Bronchial smooth muscle cell (primary cell): ENCODE measurements at places on chromosomes 16 and 17. TPM values are rescaled to one million over a fixed set of nuclear protein-coding genes. Genes with fewer than 3 reads are reported as not detected.

The KRTAP16-1 gene
- not detected in 2 replicates for total RNA-seq

The PFAS gene
- 7.1 and 8.8 TPM in 2 replicates for total RNA-seq

The CPHXL2 gene
- total RNA-seq: not detected in 2 replicates

The TLK2 gene
- total RNA-seq: 51.2 and 53.7 TPM in 2 replicates

The CCL14 gene
- not detected in 2 replicates for total RNA-seq

The CD7 gene
- 0.43 TPM in 1 of 2 replicates, not detected in the other for total RNA-seq

The FOXJ1 gene
- not detected in 2 replicates for total RNA-seq

The SULT1A2 gene
- total RNA-seq: not detected in 2 replicates

The C1QTNF8 gene
- total RNA-seq: not detected in 2 replicates

The NME2 gene
- 841 and 1,030 TPM in 2 replicates for total RNA-seq

The IGFBP4 gene
- 218 and 260 TPM in 2 replicates for total RNA-seq

The EFCAB13 gene
- 5.8 and 11.1 TPM in 2 replicates for total RNA-seq

The MEFV gene
- under 0.01 and 0.09 TPM in 2 replicates for total RNA-seq

The C17orf100 gene
- total RNA-seq: 0.17 and 0.32 TPM in 2 replicates

The PABPN1L gene
- not detected in 2 replicates for total RNA-seq

The SLC16A13 gene
- 0.26 and 0.47 TPM in 2 replicates for total RNA-seq

The MYL4 gene
- not detected in 2 replicates for total RNA-seq

The SSH2 gene
- 10.9 and 18.6 TPM in 2 replicates for total RNA-seq

The COL1A1 gene
- 1,180 and 1,635 TPM in 2 replicates for total RNA-seq

The SLFN13 gene
- total RNA-seq: 1.3 and 2.1 TPM in 2 replicates

The NKD1 gene
- total RNA-seq: under 0.01 TPM in 2 replicates

The TAT gene
- total RNA-seq: not detected in 2 replicates

The WRAP53 gene
- total RNA-seq: 2.7 and 4.6 TPM in 2 replicates

The ALOX15B gene
- total RNA-seq: not detected in 2 replicates

The MAP2K3 gene
- 6.8 and 13.6 TPM in 2 replicates for total RNA-seq

The TP53TG3C gene
- total RNA-seq: not detected in 2 replicates

The DPEP3 gene
- not detected in 2 replicates for total RNA-seq

The CDH8 gene
- not detected in 2 replicates for total RNA-seq

The PTX4 gene
- total RNA-seq: not detected in 2 replicates

The CCR7 gene
- total RNA-seq: not detected in 2 replicates

The TMEM132E gene
- not detected in 2 replicates for total RNA-seq

The CIITA gene
- 0.26 and 0.32 TPM in 2 replicates for total RNA-seq

The SLC13A5 gene
- total RNA-seq: not detected in 2 replicates
